ENCODE measurements at places on chromosomes 4 and X.

DNA sequence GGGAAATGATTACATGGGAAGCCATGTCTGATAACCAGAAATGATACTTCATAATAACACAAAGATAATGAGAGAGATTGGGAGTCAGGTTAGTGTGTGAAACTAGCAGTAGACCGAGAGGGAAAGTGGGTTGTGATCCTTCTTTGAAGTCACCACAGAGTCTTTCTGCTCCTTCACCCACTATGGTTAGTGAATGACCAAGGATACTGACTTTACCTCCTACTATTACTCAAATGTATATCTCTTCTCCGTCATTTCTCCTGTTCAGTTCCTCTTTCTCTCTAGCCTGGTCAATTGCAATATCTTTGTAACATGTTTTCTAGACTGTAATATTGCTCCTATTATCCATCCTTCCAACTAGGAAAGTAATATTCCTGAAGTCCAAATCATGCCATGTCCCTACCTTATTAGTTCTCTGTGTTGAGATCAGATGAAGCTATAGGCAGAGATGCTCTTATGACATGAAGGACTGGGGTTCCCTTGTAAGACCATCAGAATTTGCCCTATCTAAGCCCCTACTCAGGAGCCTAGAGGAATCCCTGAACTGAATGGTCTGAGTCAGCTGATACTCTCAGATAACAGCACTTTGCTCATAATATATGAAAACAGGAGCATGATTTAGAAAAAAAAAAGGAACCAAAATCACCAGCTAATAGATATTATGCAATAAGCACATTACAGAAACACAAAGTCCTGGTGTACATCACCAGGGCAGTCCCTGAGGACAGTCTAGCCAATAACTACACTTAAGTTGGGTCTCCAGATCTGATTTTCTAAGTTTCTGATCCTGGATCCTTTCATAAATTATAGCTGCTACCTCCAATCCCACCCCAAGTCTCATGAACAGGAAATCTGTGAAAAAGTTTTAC, 81.2 kb downstream of the SHROOM3 start:
- no peak for DNase-seq

GRCh38 chr4:128648021-128648420, 161.5 kb upstream of the JADE1 start:
- no peak for DNase-seq

DNA sequence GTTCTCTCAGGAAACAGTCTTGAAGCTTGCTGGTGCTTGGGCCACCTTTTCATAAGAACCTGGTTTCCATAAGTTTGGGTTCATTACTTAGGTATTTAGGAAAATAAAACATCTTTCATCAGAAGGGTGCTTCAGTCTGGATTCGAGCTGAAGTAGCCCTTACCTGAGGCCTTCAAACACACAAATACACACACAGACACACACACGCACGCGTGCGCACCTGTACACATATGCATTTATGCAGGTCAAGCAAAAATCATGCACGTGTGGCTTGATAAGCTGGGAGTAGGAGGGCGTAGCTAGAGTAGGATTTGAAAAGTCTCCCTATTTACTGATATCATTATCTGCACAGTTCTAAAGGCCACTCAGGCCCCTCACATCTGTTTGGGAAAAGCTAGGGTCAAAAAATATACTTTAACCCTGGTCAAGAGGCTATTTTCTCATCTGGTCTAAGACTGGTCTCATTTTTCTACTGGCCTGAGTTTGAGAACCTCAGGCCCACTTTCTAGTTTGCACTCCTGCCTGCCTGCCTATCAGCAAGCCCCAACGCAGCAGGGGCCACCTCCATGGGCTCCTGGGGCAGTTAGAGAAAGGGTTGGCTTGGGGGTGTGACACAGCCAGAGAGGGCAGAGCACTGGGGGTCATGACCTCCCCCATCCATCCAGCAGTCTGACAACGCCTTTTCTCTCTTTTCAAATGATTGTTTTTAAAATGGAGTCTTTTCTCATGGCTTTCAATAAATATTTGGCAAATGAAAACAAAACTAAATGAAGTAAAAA, 64.3 kb downstream of the RASL11B start:
- DNase-seq = no peak

GRCh38 chr4:11719879-11720278, 291.2 kb upstream of the HS3ST1 start:
- DNase-seq = no peak

DNA sequence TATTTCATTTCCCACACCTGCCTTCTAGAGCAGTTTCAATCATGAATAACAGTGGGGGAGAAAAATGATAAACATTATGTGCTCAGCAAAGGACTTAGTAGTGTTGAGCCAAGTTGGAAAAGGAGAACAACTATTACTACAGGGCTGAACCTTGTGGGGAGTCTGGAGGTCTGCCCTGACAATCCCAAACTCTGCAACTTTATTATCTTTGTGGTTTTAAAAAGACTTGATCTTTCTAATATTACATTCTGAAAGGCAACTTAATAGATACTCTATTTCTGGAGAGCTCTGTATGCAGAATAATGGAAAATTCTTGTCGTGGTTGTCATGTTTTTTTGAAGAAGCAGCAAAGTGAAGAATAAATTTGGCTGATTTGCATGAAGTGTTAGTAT, 116.1 kb downstream of the SPCS3 start:
- DNase-seq = no peak

GRCh38 chr4:66555301-66555700, 885.0 kb upstream of the EPHA5 start:
- DNase-seq = no peak

- DNase-seq = no peak
Measured at GRCh38 chrX:12881914-12882313, 15.0 kb downstream of the TLR7 start.

DNA sequence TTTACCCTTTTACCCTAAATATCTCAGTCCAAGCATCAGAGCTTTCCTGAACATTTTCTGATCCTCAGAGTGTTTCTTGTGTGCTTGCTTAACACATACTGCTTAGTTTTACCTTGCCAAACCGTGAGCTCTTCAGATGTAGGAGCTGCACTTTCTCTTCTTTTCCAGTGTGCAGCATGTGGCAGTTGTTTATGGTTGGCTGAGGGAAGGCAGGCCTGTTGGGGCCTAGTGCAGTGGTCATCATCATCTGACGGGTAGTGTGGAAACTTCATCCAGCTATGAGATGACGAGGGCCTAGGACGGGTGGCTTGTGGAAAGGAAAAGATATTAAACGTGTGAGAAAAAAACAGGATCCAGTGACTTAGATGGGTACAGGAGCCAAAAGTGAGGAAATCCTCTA, 21.5 kb downstream of the VBP1 start:
- no peak for DNase-seq

- no peak for DNase-seq
Measured at GRCh38 chr4:15436513-15436912, 8.7 kb downstream of the C1QTNF7 start.

DNA sequence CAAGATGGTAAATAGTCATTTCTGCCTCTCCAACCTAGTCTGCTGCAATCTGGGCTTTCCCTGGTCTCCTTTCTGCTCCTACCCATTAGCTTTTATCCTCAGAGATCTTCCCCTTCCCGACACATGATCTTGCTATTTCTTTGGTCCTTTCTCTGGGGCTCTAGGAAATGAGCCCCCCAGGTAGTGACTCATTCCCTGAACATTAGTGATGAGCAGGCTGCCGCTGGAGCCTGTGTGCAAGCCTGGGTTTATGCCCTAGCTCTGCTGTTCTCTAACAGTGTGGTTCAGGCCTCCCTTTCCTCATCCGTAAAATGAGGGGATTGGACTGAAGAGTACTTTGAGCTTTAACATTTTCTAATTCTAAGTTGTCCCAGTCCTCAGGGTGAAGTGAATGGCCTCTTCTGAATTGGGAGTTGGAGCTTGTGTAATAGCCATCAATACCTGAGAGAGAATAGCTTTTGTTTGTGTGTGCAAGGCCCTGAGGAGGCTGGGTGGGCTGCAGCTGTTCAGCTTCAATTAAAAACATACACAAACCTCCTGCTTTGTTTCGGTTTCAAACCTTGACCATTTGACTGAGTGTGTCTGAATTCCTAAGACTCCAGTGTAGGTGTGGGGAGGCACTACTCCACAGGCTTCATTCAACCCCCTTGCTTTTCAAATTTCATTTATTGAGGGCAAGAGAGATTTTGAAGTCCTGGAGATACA, 115.6 kb upstream of the SCML1 start:
- DNase-seq = no peak

GRCh38 chrX:44816367-44816766, 27.5 kb upstream of the DUSP21 start:
- no peak for DNase-seq

DNA sequence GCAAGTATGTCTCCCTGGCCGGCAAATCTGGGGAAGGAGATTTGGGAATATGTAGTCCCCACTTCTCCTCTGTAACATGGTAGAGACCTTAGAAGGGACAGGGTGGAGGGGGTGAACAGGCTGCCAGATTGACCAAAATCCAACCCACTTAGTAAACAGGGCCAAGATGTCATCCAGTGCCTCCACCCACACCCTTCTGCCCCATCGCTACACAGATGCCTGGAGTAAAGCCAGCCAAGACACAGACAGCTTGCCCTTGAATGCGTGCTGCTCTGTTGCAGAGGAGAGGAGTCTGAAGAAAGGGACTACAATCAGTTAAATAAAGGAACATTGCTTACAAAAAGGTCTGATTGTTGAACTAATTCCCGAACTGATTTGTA, 160.1 kb upstream of the LDB2 start:
- no peak for DNase-seq

DNA sequence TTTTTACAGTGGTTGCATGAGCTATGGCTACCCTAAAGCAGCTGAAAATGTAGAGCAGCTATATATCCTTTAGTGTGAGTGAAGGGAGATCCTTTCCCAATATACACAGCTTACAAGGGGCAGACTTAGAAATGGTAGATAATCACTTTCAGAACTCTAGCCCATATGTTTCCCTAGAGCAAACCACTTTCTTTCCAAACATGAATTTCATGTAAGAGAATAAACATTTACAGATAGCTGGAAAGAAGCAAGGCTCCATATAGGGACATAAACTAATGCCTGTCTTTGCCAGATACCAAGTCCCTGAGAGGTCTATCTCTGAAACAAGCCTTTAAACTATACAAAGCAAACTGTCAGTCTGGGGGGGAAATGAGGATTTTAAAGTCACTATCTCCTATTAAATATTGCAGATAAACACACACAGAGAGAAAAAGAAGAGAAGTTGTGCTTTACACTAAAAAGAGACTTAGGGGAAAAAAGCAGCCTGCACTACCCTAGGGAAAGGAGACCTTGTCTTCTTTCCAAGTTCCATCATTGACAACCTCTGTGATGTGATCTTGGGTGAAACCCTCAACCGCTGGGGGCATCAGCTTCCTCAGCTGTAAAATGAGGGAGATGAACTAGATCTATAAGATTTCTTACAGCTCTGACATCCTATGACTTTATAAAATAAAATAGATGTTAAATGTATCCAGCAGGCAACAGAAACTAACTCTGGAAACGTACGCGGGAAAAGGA, 73.6 kb downstream of the TMEM156 start:
- no peak for DNase-seq

GRCh38 chrX:46551494-46552128, 6.4 kb upstream of the ZNF674 start:
- no peak for DNase-seq

DNA sequence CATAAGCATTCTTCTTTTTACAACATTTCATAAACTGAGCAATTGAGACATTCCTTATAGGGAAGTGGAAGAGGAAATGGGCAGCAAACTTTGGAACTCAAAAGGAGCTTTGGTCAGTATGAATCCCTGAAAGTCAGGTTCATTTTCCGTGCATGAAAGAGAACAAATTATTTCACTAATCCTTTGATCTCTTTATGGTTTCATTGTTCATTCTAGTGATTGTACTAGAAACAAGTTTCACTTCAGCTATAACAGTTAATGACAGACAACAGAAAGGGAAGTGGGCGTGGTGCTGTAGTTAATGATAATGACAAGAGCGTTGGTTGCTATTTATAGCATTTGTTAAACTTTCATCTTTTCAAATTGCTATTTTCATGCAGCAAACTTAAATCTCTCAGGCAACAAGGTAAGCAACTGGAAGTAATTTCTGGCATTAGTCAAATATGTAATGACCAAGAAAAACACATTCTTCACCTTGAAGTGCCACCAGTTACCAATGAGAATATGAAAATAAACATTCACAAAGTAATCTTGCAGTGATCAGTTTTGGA, 98.4 kb downstream of the AREG start:
- DNase-seq = no peak

- DNase-seq = no peak
Measured at GRCh38 chrX:70924294-70924911, 6.5 kb downstream of the SLC7A3 start.

DNA sequence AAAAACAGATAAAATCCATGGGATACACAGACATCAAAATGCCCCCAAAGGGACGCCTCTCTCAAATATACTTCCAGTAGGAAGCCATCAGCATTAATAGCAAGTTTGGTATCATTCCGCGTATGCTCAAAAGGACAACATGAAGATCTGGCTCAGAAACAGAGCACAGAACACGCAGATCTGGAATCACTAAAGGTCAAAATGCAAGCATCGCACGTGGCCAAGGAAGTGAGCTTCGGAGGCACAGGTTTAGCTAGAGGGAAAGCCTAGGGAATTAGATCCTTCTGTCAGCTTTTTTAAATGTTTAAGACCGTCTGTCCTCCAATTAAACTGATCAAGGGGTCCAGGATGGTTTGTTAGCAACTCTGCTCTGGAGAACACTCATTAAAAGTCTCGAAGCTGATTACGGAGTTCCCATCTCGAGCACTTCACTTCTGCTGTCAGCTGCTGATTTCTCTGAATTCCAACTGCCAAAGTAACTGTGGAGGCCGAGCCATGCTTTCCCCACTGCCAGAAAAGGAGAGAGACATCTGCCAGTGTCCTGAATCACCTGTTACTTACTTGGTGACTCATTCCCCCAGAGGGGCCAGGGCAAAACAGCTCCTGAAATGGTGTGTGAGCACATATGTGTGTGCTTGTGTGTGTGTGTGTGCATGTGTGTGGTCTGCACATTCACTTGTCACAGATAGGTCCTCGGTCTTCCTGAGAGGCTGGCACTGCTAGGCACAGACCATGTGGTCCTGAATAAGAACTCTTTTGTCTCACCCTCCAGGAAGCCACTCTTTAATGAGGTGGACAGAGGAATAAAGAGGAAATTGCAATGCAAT, 177.7 kb upstream of the PPARGC1A start:
- no peak for DNase-seq

DNA sequence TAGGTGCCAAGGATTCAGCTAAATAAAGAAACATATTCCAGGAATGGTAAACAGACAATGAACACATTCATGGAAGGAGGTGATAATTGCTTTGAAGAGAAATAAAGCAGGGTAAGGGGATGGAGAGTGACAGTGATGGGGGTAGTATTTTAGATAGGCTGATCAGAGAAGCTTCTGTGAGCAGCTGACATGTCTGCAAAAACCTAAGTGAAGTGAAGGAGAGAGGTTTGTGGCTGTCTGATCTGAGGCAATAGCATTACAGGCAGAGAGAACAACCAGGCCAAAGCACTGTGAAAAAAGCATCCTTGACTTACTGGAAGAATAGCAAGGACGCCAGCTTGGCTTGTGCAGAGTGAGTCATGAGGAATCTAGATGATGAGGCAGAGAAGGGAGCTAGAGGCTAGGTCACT, 271.9 kb upstream of the GATB start:
- DNase-seq = no peak

- no peak for DNase-seq
Measured at GRCh38 chrX:153688071-153688470, 345 bp downstream of the SLC6A8 start.

- DNase-seq = no peak
Measured at GRCh38 chrX:8044947-8045346, 117.7 kb upstream of the PNPLA4 start.

GRCh38 chrX:133892337-133892736, 93.1 kb downstream of the GPC3 start:
- DNase-seq = no peak

Data from stimulated activated CD8-positive, alpha-beta memory T cell treated with anti-CD3 and anti-CD28 coated beads, Interleukin-2, amount 100 ng/mL, for 1 hour (primary cell).